ENCODE measurements at places on chromosomes 2 and 18. TPM values are rescaled to one million over a fixed set of nuclear protein-coding genes. Genes with fewer than 3 reads are reported as not detected.

NCKAP5 gene
- total RNA-seq = 7.5 TPM

CTDSP1 gene
- 126 TPM for total RNA-seq

RNF144A gene
- total RNA-seq = 89.5 TPM

SNED1 gene
- 35.0 TPM for total RNA-seq

C2orf80 gene
- not detected for total RNA-seq

NETO1 gene
- 0.29 TPM for total RNA-seq

TTN gene
- 416 TPM for total RNA-seq

TEKT4 gene
- total RNA-seq = 0.29 TPM

B4GALT6 gene
- total RNA-seq = 5.7 TPM

TMEFF2 gene
- total RNA-seq = 7.0 TPM

ECEL1 gene
- 8.1 TPM for total RNA-seq

TUBA3E gene
- total RNA-seq = not detected

C2orf78 gene
- total RNA-seq = not detected

CYTIP gene
- total RNA-seq = 16.8 TPM

CD8B2 gene
- total RNA-seq = 0.06 TPM

CRACDL gene
- 4.6 TPM for total RNA-seq

SMYD1 gene
- total RNA-seq = 30.2 TPM

Measured in metanephros (tissue), 2 donors.